Stimulated activated CD8-positive, alpha-beta memory T cell treated with anti-CD3 and anti-CD28 coated beads, Interleukin-4, amount 100 ng/mL, for 1 hour (primary cell): ENCODE measurements at places on chromosomes 7 and 10.

- DNase-seq: no peak
Observed at GRCh38 chr10:32349968-32350738, 3.2 kb upstream of the EPC1 start.

DNA sequence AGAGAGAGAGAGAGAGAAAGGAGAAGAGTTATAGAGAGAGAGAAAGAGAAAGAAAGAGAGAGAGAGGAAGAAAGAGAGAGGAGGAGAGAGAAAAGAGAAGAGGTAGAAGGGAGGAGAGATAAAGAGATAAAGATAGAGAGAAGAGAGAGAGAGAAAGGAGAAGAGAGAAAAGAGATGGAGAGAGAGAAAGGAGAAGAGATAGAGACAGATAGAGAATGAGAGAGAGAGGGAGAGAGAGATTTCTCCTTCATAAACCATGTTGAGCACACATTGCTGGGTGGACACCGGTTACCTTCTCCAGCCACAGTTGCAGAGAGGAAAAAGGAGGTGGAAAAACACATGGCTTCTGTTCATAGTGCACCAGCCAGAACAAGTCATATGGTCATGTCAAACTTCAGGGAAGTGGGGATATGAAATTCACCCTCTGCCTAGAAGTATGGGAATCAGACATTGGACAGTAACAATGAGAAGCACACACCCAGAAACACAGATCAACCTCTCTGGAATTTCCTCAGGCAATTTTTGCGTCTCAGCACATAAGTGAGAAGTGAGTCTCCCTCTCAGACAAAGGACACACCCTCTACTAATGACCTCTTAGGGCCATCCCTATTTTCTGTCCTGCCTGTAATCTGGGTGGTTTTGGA, 172.5 kb upstream of the SVIL start:
- DNase-seq: no peak

DNA sequence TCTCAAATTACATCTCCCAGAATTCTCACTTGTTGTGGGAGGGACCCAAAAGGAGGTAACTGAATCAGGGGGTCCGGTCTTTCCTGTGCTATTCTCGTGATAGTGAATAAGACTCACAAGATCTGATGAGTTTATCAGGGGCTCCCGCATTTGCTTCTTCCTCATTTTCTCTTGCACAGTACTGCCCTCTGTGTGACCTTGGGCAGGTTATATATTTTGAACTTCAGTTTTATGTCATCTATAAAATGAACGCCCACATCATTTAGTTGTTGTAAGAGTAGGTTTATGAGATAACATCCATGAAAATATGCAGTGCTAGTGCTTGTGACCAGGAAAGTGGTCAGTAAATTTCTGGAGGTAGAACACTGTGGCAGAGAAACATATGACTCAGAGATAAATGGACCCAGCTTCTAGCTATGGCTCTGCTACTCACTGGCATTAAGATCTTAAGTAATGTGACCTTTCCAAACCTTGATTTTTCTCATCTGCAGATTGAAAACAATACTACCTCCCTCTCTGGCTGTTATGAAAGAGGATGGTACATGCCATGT, 44.3 kb downstream of the SCRN1 start:
- DNase-seq: no peak

DNA sequence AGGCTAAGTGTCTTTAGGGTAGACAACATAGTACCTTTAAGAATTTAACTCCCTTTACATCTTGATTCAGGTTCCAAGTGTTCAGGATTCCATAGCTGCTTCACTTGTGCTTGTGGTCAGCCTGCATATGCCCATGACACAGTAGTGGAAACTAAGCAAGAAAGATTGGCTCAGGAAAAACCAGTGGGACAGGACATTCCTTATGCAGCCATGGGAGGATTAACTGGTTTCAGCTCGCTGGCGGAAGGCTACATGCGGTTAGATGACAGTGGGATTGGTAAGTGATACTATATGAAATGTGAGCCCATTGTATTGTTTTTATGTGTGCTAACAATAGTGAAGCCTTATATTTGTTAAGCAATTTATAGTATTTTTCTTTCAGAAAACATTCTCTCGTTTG, 11.3 kb downstream of the FAM221A start:
- no peak for DNase-seq

- DNase-seq: no peak
Observed at GRCh38 chr10:29651767-29652166, 17.0 kb upstream of the SVIL start.
